Esophagus squamous epithelium (tissue), 5 donors: ENCODE measurements at places on chromosomes 11 and 22.

GRCh38 chr11:119298726-119299125 lies 18.2 kb downstream of the MCAM start:
- H3K4me1 ChIP-seq: peaks cover 7% of the 10 kb centered on the region
- H3K36me3 ChIP-seq: peaks cover 83% of the 10 kb centered on the region
- H3K27ac ChIP-seq: peak overlapping the region; percentile 26

GRCh38 chr11:2567026-2567671 lies 122.3 kb downstream of the KCNQ1 start:
- H3K27me3 ChIP-seq: no peaks in the 10 kb centered on the region
- no peak overlapping the region for H3K27ac ChIP-seq
- no peak overlapping the region for H3K4me3 ChIP-seq
- H3K4me1 ChIP-seq: no peaks in the 10 kb centered on the region
- DNase-seq: no peak

- H3K36me3 ChIP-seq: no peaks in the 10 kb centered on the region
- DNase-seq: no peak
- no peak overlapping the region for H3K27ac ChIP-seq
These were observed 17.8 kb upstream of the OAF start for GRCh38 chr11:120192831-120193625.

GRCh38 chr11:64305691-64306562 lies 603 bp downstream of the ESRRA start:
- no peaks in the 10 kb centered on the region for H3K27me3 ChIP-seq
- peak; percentile 52 for DNase-seq
- no peaks in the 10 kb centered on the region for H3K36me3 ChIP-seq
- H3K4me1 ChIP-seq: peaks cover 64% of the 10 kb centered on the region
- peak overlapping the region; percentile 74 for H3K4me3 ChIP-seq
- H3K27ac ChIP-seq: peak overlapping the region; percentile 97

- H3K27me3 ChIP-seq: peaks cover 8% of the 10 kb centered on the region
- H3K27ac ChIP-seq: no peak overlapping the region
- H3K4me1 ChIP-seq: peaks cover 30% of the 10 kb centered on the region
- no peaks in the 10 kb centered on the region for H3K36me3 ChIP-seq
- no peak overlapping the region for H3K4me3 ChIP-seq
These were observed 1.8 kb downstream of the B4GALNT4 start for GRCh38 chr11:371051-371450.

DNA sequence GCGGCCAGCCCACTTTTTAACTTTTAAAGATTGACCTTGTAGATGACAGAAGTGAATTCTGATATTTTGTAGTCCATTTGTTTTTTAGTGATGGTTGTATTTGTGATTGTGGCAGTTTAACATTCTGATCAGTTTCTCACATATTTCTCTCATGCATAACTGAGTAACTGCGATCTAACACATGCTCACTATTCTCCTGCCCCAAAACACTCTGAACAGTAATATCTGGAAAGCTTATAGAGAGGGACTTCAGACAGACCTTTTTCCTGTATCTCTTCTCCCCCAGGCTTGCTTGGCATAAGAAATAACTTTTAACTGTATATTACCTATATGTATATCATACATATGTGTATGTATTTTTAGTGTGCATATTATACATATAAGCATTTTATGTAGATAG lies 37.3 kb upstream of the MYO18B start:
- no peak overlapping the region for H3K27ac ChIP-seq
- no peaks in the 10 kb centered on the region for H3K4me1 ChIP-seq
- no peak for DNase-seq
- H3K36me3 ChIP-seq: no peaks in the 10 kb centered on the region

- no peak for DNase-seq
- H3K4me3 ChIP-seq: no peak overlapping the region
- peaks cover 51% of the 10 kb centered on the region for H3K36me3 ChIP-seq
- H3K27ac ChIP-seq: no peak overlapping the region
These were observed 24.4 kb downstream of the METTL15 start for GRCh38 chr11:28132548-28132947.

DNA sequence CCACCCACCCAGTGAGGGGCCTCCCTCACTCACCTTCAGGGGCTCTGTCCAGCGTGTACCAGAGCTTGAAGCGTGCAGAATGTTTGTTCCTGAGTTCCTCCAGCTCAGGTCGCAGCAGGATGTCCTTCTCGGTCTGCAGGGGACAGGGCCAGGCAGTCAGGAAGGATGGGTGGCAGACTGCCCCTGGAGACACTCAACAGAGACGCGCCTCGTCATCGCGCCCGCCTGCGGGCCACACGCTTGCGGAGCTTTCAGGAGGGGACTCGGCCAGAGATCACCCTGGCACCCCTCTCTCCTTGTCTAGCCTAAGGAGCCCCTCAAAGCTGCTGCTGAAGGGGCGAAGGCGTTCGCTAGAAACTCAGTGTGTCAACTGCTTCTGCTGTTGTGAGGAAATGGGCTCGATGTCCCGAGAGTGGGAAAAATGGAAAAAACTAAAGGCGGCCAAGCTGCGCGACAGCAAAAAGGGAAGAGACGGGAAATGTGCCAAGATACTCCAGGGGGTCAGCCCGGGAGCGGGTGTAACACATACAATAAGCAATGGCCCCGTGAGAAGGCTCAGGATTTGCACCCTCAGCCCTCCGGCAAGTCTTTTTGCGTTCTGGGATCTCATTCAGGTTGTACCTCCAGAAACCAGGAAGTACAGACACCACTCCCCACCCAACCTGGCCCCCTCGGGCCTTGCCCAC lies 9.2 kb upstream of the POLDIP3 start:
- H3K4me3 ChIP-seq: no peak overlapping the region
- peak overlapping the region; percentile 23 for H3K27ac ChIP-seq
- no peaks in the 10 kb centered on the region for H3K27me3 ChIP-seq
- H3K4me1 ChIP-seq: peaks cover 22% of the 10 kb centered on the region
- peaks cover 39% of the 10 kb centered on the region for H3K36me3 ChIP-seq

DNA sequence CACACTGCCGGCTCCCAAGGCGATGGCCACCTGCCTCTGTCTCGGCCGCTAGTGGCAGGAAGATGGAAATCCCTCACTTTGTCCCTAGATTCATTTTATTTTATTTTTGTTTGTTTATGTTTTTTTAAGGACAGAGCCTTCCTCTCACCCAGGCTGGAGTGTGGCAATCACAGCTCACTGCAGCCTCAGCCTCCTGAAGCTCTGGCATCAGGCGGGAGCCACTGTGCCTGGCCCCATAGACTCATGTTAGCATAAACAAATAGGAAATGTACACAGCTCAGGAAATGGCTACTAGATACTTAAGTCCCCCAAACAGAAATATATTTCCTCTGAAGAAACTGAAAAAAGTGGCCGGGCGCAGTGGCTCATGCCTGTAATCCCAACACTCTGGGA lies 3.5 kb downstream of the TMEM80 start:
- peaks cover 77% of the 10 kb centered on the region for H3K4me1 ChIP-seq

DNA sequence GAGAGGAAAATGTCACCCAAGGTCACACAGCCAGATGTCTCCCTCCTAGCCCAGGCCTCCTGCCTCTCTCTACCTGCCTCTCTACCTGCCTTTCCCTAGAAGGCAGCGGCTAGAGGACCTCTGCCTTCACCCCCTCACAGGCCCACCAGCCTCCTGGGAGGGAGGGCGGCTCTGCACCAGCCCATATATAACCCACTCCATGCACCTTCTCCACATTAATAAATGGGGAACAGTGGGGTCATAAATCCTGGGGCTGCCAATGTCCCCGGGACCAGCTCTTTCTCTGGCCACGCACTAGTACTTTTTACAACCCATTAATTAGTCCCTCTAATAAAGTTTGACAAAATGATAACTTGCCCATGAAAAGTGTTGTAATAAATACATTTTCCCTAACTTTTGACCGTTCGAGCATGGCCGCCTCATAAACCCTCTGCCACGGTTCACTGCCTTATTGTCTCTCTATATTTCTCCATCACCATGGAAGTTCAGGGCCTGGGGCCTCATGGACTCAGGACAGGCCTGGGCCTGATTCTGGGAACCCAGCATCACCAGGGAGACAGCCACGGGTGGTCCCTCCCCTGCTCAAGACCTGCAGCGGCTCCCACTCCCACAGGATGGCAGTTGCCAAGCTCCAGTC lies 102.1 kb downstream of the MN1 start:
- no peak for DNase-seq
- H3K27me3 ChIP-seq: no peaks in the 10 kb centered on the region
- no peaks in the 10 kb centered on the region for H3K36me3 ChIP-seq
- no peak overlapping the region for H3K27ac ChIP-seq
- H3K4me3 ChIP-seq: no peak overlapping the region

DNA sequence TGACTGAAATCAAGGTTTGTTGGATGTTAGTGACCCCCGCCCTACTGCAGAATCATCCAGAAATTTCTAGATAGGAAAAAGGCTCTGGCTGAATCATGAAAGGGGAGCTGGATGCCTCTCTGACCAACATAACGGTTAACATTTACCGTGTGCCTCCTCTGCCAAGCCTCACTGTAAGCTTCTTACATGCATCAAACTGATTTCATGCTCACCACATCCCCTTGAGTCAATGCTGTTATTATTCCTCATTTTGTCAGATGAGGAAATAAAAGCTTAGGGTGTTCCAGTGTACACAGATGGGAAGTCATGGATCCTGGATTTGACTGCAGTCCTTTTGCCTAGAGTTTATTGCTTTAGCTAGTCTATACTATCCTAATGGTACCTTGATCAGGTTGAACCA lies 5.9 kb upstream of the HMOX1 start:
- no peak for DNase-seq
- H3K36me3 ChIP-seq: no peaks in the 10 kb centered on the region
- H3K4me3 ChIP-seq: no peak overlapping the region
- H3K27me3 ChIP-seq: no peaks in the 10 kb centered on the region
- H3K27ac ChIP-seq: no peak overlapping the region

- H3K27me3 ChIP-seq: no peaks in the 10 kb centered on the region
- no peaks in the 10 kb centered on the region for H3K4me1 ChIP-seq
- H3K4me3 ChIP-seq: no peak overlapping the region
- H3K27ac ChIP-seq: no peak overlapping the region
- H3K36me3 ChIP-seq: no peaks in the 10 kb centered on the region
These were observed 908.5 kb downstream of the BRD1 start for GRCh38 chr22:48919187-48919590.

- no peaks in the 10 kb centered on the region for H3K36me3 ChIP-seq
- no peak overlapping the region for H3K27ac ChIP-seq
- no peaks in the 10 kb centered on the region for H3K27me3 ChIP-seq
- no peak for DNase-seq
These were observed 14.7 kb upstream of the CD81 start for GRCh38 chr11:2362414-2362813.

DNA sequence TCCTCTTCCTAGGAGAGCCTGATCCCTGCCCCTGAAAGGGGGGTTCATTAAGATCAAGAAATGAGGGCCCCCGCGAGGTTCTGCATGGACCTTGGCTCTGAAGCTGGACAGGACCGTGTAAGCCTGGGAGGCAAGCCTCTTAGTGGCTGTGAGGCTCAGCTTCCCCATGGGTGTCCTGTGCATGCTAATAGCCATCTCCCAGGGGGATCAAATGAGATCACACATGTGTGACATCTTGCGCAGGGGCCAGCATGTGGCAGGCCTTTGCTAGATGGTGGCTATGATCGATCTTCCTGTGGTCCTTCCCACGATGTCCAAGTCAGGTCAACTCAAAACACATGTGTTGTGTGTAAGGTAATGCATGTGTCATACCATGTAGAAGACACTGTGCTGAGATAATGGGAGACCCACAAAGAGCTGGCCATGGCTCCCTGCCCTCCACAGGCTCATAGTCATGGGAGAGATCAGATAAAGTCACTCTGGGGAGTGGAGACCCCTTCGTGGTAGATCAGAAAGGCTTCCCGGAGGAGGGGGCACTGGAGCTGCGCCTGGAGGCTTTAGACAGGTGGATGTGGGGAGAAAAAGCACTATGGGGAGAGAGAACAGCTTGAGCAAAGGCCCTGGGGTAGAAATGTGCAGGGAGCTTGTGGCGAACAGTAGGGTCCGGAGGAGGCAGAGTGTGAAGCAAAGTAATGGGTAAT lies 3.7 kb downstream of the RAC2 start:
- no peak overlapping the region for H3K27ac ChIP-seq
- no peak for DNase-seq
- H3K4me3 ChIP-seq: no peak overlapping the region
- no peaks in the 10 kb centered on the region for H3K4me1 ChIP-seq

GRCh38 chr11:19420868-19421533 lies 180.3 kb upstream of the E2F8 start:
- H3K27me3 ChIP-seq: no peaks in the 10 kb centered on the region
- no peak overlapping the region for H3K27ac ChIP-seq
- no peaks in the 10 kb centered on the region for H3K36me3 ChIP-seq

- no peaks in the 10 kb centered on the region for H3K4me1 ChIP-seq
- no peak for DNase-seq
- H3K36me3 ChIP-seq: no peaks in the 10 kb centered on the region
- H3K27ac ChIP-seq: no peak overlapping the region
- no peaks in the 10 kb centered on the region for H3K27me3 ChIP-seq
These were observed 110.3 kb downstream of the KCNQ1OT1 start for GRCh38 chr11:2589538-2589934.

GRCh38 chr11:111910676-111911562 lies 651 bp downstream of the CRYAB start:
- H3K27ac ChIP-seq: peak overlapping the region; percentile 94
- DNase-seq: no peak
- peaks cover 12% of the 10 kb centered on the region for H3K36me3 ChIP-seq
- peaks cover 60% of the 10 kb centered on the region for H3K4me1 ChIP-seq

GRCh38 chr22:36520423-36520822 lies 8.5 kb downstream of the EIF3D start:
- no peak overlapping the region for H3K4me3 ChIP-seq
- H3K4me1 ChIP-seq: no peaks in the 10 kb centered on the region
- H3K27ac ChIP-seq: no peak overlapping the region
- DNase-seq: no peak

DNA sequence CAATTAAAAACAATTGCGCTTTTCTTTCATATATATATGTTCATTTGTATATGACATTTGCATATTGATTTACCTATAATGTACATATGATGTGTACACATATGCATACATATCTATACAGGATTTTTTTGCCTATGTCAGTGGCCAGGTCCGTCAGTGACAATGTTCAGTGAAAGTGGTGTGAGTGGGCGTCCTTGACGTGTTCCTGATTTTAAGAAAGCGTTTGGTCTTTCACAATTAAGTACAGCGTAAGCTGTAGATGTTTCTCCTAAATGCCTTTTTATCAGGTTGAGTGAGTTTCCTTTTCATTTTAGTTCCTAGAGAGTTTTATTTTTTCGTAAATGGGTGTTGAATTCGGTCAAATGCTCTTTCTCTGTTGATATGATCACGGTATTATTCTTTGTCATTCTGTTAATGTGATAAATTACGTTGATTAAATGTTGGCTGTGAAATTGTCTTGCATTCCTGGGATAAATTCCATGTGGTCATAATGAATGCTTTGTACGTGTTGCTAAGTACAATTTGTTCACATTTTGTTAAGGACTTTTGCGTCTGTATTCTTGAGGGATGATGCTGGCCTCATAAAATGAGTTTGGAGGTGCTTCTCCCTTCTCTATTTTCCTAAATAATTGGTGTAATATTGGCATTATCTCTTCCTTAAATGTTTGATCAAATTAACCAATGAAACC lies 10.6 kb upstream of the GNB1L start:
- no peaks in the 10 kb centered on the region for H3K36me3 ChIP-seq
- no peak for DNase-seq
- no peak overlapping the region for H3K4me3 ChIP-seq
- peaks cover 21% of the 10 kb centered on the region for H3K4me1 ChIP-seq
